Activated CD4-positive, alpha-beta T cell treated with anti-CD3 and anti-CD28 coated beads, Interleukin-2, amount 50 U/mL, for 48 hours (primary cell): ENCODE measurements at places on chromosomes 2 and 18.

GRCh38 chr2:19355931-19356544 is 2.4 kb downstream of the OSR1 start:
- DNase-seq, result no peak

DNA sequence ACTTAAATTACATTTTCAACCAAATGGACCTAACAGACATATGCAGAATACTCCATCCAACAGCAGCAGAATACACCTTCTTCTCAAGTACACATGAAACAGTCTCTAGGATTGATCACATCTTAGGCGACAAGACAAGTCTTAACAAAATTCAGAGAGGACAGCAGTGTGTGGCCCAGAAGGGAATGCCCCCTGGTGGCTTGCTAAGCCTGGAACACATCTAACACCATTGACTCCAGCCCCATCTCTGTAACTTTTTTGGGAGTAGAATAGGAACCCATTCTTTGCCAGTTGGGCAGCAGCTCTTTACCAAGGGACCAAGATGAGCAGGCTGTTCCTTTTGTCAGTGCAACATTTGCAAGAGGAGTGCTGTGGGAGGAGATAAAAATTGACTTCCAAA is 249.9 kb downstream of the PLCL1 start:
- DNase-seq, result peak; percentile 38

- no peak for DNase-seq
Observed at GRCh38 chr18:70165936-70166335, 39.6 kb downstream of the RTTN start.

- no peak for DNase-seq
Observed at GRCh38 chr2:190854726-190855125, 25.9 kb upstream of the GLS start.

- no peak for DNase-seq
Observed at GRCh38 chr18:58051765-58052460, 7.9 kb downstream of the NEDD4L start.
